ENCODE measurements at places on chromosomes 7 and 10.

DNA sequence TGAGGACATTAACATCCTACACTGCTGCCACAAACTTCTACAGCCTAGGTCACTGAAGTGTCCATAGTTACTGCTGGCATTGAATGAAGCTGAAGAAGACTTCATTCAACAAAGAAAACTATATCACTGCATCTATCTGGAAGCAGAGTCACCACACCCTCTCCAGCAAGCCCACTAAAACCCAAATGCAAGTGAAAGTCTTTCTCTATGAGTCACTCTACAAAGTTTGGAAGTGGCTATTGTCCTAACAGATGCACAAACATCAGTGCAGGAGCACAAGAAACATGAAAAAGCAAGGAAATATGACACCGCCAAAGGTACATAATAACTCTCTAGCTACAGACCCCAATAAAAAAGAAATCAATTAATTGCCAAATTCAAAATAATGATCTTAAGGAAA, 43.5 kb upstream of the CAMK2B start:
- DNase-seq, result no peak

- DNase-seq, result no peak
Observed at GRCh38 chr10:61283066-61283465, 170.1 kb downstream of the TMEM26 start.

DNA sequence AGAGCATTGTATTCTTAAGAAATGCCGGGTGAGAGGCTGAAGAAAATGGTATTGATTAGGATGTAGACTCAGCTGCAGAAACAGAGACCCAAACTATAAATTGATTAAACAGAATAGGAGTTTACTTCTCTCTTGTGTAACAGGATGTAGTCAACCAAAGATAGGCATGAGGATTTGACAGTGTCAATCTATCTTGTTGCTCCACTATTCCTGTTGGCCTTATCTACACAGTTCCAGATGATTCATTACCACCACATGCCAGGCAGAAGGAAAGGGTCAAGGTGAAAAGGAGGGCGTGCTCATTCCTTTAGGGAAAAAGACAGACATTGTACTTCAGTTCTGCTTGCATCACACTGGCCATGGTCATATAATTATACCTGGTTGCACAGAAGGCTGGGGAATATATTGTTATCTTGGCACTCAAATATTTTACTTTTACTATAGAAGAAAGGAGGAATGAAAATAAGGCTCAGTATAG, 11.9 kb upstream of the DMTF1 start:
- no peak for DNase-seq

GRCh38 chr10:4813023-4813422, 13.0 kb upstream of the AKR1E2 start:
- DNase-seq, result no peak
